ENCODE measurements at places on chromosomes 7 and 10.

DNA sequence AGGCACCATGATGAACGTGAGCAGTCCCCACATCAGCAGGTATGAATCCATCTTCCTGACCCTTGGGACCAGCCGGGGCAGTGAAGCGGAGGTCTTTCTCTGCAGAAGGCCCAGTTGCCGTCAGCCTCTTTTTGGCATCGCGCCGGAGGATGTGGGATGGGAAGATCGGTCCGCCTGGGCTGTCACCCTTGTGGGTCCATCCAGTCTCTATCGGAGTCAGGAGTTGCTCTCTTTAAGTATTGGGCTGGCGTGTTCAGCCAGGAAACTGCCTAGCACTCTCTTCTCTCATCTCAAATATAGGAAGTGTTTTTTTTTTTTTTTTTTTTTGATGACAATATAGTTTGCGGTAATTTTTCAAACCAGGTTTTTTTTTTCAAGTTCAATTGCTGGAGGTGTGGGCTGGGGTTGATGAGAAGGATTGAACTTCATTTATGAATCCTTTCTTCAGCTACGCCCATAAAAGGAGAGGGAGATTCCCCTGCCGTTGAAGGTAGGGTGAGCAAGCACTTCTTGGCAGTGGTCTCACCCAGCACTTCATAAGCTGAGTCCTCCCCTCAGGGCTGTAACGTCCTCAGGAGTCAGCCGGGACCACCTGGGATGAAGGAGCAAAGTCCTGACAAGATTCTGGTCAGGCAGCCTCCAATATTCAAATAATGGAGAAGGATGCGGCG lies at the start of gene IL2RA:
Gene IL2RA, minus strand, starts transcription at position 267 of the 671 bp plus-strand sequence. Its CDS starts 216 bp downstream, at position 51.
- DNase-seq: peak; percentile 53

DNA sequence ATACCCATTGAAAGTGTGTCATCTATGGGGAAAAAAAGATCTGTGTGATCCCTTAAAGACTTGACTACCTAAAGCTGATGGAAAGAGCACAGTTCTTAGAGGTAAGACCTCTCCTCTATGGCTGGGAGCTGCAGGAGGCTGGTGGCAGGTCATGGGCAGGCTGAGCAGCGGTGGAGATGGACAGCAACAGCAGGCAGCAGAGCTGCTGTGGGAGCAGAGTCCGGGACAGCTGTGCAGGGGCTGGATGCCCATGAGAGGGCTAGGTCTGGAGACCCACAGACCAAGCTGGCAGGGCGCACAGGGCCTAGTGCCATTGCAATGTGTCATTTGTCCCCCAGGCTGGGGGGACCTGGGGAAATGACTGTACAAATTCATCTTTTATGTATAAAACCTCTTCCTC lies 13.4 kb upstream of the EPHA1 start:
- DNase-seq: no peak

DNA sequence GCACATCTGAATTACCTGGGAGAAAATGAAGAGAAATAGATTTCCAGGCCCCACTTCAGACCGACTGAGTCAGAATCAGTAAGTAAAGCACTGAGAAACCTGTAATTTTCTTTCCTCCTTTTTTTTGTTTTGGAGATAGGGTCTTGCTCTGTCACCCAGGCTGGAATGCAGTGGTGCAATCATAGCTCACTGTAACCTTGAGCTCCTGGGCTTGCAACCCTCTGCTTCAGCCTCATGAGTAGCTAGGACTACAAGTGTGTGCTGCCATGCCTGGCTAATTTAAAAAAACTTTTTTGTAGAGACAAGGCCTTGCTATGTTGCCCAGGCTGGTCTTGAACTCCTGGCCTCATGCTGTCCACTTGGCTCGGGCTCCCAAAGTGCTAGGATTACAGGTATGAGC lies 260.2 kb downstream of the STK31 start:
- DNase-seq: no peak

GRCh38 chr7:87144173-87144657 lies 8.0 kb upstream of the DMTF1 start:
- DNase-seq: no peak

GRCh38 chr10:24723386-24723787 lies 300 bp downstream of the ARHGAP21 start:
- no peak for DNase-seq

- no peak for DNase-seq
Measured at GRCh38 chr10:20287586-20287985, 471.4 kb downstream of the PLXDC2 start.

- no peak for DNase-seq
Measured at GRCh38 chr10:13608246-13608853, 21.6 kb downstream of the PRPF18 start.

GRCh38 chr10:128295003-128295402 lies 168.8 kb upstream of the MKI67 start:
- DNase-seq: no peak

DNA sequence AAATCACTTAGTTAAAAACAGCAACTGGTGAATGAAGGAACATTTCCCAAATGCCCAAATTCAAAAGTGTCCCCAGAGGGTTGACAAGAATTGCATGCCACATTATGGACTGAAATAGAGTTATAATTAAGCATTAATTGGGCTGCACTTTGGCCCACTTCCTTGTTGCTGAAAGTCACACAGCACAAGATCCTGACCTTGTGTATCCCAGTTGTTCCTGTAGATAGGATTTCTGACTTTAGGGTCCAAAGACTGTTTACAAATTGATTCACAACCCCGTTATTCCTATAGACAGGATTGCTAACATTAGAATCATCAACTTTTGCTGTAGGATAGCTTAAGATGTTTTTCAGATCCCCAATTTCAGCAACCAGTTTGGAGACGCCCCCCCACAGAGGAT lies 31.5 kb upstream of the NPFFR1 start:
- DNase-seq: no peak

- DNase-seq: no peak
Measured at GRCh38 chr10:10138685-10139084, 879.0 kb upstream of the CELF2 start.

GRCh38 chr10:126499744-126500143 lies 111.5 kb upstream of the ADAM12 start:
- DNase-seq: no peak

- no peak for DNase-seq
Measured at GRCh38 chr7:134356421-134356936, 39.7 kb upstream of the SLC35B4 start.

DNA sequence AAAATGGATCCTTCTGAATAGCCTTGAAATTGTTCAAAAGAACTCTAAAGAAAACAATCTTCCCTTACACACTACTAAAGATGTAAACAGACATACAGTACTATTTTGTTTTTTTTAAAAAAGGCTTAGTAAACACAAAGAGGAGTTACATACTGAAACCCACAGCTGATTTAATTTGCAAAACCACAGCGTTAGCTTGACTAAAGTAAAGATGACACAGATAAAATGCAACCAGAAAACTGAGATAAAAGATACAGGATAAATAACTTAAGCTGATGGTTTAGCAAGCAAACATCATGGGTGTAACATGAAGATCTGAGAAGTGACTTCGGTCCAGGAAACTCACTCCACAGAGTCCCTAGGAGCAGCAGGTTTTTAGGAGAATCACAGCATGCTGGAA lies 21.8 kb downstream of the PRKCQ start:
- DNase-seq: no peak

DNA sequence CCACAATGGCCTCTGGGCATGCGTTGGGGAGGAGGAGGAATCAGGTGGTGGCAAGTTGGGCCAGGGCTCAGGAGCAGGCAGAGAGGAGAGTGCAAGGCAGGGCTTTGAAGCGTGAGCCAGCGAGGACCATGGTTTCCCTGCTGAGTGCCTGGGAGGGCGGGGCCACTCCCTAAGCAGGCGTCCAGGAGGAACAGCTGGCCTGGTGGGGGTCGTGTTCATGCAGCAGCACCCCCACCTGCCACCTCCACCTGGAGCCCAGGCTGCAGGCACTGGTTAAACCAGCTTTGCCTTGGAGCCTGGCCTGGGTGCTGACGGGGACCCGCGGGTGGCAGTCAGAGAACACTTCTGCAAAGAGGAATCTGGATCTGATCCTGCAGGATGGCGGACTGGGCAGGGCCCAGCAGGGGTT lies 24.2 kb upstream of the AQP1 start:
- no peak for DNase-seq

GRCh38 chr7:106768324-106768751 lies 96.7 kb upstream of the PIK3CG start:
- DNase-seq: no peak

DNA sequence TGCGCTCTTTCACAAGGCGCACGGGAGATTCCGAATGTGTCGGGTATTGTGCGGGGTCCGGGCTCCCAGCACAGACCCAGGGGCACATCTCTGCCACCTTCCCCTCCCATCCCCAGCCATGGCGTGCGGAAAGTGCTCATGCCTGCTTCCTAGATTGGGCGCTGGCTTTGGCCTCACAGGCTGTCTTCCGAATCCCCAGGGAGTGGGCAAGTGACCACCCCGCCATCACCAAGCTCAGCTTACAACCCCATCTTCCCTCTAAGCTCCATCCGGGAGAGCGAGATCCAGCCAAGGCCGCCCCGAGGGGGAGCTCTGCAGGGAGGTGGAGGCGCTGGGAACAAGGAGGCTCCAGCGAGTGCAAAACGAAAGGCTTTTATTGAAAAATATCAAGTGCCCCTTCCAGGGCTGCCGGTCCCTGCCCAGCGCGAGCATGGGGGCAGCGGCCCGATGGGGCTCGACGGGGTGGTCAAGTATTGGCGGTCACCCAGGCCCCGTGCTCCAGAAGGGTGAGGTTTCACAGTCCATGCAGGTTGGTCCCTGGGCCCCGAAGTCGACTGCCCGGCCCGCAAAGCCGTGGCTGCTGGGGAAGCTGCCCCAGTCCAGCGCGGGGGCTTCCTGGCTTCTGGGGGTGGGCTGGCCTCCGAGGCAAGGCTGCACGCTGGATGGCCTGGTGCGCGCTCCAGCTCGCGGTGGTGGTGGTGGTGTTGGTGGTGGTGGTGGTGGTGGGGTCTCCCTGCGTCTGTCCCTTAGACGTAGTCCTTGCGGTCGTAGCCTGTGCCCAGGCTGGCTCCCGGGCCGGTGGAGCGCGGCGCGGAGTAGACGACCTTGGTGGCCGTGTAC lies 1.2 kb downstream of the CLDN3 start:
- DNase-seq: no peak

DNA sequence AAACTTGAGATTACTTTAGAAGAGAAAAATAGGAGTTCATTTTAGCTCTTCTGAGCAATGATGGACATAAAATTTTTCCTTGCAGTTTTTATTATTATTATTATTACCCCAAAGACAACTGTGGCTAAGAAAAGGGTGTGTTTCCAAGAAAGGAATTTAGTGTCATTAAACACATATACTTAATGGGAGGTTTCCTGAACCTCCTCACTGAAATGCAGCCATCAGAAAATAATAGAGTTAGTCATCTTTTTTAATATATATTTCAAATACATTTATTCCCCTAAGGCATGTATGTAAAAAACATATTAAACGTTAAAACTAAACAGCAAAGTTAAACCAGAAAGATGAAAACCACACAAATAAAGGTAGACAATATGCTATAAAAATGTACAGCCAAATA lies 66.8 kb downstream of the CRPPA start:
- DNase-seq: no peak

DNA sequence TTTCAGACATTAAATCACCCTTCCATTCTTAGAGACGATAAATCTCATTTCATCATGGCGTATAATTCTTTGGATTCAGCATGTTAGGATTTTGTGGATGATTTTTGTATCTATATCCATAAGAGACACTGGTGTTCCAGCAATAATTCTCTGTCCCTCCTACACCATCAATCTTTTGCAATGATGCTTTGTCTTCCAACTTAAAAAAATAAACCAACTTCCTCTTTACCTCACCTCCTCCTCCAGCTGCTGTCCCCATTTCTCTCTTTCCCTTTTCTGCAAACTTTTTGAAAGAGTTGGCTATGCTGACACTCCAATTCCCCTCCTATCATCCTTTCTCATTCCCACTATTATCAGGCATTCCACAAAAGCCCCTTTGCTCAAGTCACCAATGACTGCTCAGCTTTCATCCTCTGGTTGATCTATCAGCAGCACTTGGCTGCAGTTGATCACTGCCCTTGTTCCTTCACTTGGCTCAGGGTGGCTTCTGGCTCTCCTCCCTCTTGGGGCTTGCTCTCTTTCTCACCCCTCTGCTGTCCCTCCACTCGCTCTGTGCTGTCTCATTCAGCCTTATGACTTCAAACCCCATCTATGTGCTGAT lies 130.0 kb downstream of the ARHGAP22 start:
- DNase-seq: no peak

DNA sequence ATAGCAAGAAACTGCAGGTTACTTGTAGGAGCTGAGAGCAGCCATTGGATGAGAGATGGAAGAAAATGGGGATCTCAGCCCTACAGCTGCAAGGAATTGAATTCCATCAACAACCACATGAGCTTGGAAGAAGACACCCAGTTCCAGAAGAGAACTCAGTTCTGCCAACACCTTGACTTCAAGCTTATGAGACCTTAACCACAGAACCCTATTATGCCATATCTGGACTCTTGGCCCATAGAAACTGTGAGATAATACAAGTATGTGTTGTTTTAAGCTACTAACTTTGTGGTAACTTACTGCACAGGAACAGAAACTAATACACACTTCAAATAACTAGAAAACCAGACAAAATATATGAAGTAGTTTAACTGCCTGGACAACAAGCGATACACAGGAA lies 212.4 kb upstream of the CACNA2D1 start:
- no peak for DNase-seq

DNA sequence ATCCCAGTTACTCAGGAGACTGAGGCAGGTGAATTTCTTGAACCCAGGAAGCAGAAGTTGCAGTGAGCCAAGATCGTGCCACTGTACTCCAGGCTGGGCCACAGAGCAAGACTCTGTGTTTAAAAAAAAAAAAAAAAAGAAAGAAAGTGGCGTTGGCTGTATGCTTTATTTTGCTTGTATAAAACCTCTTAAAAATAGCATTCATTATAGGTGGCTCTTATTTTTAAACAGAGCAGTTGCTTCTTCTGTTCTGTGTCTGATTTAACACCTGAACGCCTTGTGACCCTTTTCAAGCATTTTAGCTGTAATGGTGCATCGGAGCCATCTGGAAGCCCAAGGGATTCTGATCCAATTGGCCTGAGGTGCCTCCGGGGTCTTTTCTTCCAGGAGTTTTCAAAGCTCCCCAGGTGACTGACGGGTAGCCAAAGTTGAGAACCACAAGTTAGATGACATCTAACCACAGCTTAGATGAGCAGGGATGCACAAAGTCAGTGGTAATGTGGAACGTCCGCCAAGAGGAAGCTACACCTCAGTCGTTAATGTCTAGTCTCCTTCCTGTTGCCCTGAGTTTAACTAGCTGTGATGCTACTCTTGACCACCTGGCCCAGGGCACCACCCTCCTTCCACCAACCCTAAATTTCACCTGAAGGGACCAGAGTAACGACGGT lies 274.6 kb upstream of the KLF6 start:
- no peak for DNase-seq

GRCh38 chr10:12179606-12180170 lies 16.0 kb downstream of the NUDT5 start:
- no peak for DNase-seq
